Small intestine (tissue), 16 donors: ENCODE measurements at places on chromosomes 4 and X. TPM values are rescaled to one million over a fixed set of nuclear protein-coding genes. Genes with fewer than 3 reads are reported as not detected.

Gene ITIH6
- polyA plus RNA-seq = not detected

Gene ADAM29
- polyA plus RNA-seq = not detected

Gene HEPH
- polyA plus RNA-seq = 33.8 TPM

Gene BMPR1B
- not detected for polyA plus RNA-seq

Gene CC2D2A
- 1.6 TPM for polyA plus RNA-seq

Gene MAGEE2
- polyA plus RNA-seq = 0.22 TPM

GRCh38 chr4:173782660-173783059 is 252.6 kb upstream of the HAND2 start:
- DNase-seq = no peak

DNA sequence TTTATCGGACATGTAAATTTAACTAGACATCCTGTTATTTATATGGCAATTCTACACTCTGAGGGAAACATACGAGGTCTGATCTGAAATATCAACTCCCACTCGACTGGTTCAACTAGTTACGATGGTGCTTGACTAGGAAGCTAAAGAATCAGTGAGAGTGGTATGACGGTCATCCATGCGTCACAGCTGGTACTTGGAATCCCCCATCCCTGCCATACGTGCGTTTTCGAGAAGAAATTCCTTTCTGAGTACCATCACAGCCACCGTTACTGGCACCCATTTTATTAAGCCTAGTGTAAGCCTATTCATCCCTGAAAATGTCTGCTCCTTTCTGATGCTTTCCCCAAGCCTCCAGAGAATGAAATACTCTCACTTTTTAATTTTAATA is 695 bp upstream of the PIGA start:
- peak; percentile 67 for DNase-seq

- DNase-seq = no peak
These were observed 398.3 kb downstream of the PRDM5 start for GRCh38 chr4:120524237-120524636.

- no peak for DNase-seq
These were observed 44.0 kb upstream of the STK26 start for GRCh38 chrX:131979116-131979515.

DNA sequence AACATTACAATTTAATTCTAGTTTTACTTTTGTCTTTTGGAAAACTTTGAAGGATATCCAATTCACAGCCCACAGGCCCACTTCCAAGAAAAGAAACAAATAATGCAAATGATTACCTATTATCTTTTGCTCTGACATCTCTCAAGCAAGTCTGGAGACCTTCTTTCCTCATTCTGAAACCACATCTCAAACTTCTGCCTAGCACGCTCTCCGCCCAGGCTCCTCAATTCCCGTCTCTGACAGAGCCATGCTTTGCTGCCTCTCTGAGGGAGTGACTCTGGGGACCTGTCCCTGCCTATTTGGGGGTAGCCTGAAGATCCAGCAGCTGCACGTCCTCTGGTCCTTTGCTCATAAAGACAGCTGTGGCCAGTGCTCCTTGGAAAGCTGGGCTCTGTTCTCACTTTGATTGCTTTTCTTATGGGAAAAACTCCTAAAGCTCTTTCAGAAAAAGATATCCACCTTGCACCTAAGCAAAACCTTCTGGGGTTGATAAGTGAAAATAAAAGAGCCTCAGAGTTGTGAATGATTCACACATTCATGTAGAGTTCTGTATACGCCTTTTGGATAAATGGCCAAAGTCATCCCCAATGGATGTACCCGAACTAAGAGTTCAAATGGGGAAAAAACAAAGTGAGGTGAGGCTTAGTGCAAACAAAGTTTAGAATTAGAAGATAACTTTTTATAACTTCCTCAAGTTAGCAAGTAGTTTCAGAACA is 72.4 kb upstream of the TNIP3 start:
- no peak for DNase-seq
